ENCODE measurements at places on chromosomes 3 and 15. TPM values are rescaled to one million over a fixed set of nuclear protein-coding genes. Genes with fewer than 3 reads are reported as not detected.
A peak's percentile ranks its signal among the peaks of the same experiment; 100 is the strongest.

DNA sequence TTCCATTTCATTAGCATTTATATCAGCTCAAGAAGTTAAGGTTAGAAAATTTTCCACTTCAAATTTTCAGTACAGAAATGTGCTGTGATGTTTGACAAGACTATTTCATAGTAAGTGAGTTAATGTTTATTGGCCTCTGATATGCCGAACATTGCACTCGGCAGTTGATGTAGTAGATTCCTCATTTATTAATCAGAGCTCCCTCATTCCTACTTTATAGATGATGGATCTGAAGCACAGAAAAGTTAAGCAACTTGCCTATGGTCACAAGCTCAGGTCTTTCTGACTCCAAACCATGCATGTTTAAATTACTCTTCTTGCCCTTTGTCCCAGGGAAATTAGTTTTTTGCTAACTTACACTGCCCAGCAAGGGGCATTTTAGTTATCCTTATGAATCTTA lies 92.0 kb downstream of the ATG7 start:
- no peak for DNase-seq

- no peak for DNase-seq
These were observed at the start of gene SCG5 for GRCh38 chr15:32641517-32642059. SCG5 (plus strand) TSS chr15:32641710; CDS start chr15:32643593, 1,883 bp downstream.

GRCh38 chr3:14137445-14137844 lies 12.6 kb downstream of the TMEM43 start:
- no peak for DNase-seq

Gene HOMER2
- 27.3 TPM for total RNA-seq

Gene EEFSEC
- total RNA-seq, result 28.0 TPM

GRCh38 chr3:72652395-72652794 lies 195.8 kb downstream of the SHQ1 start:
- DNase-seq, result no peak

DNA sequence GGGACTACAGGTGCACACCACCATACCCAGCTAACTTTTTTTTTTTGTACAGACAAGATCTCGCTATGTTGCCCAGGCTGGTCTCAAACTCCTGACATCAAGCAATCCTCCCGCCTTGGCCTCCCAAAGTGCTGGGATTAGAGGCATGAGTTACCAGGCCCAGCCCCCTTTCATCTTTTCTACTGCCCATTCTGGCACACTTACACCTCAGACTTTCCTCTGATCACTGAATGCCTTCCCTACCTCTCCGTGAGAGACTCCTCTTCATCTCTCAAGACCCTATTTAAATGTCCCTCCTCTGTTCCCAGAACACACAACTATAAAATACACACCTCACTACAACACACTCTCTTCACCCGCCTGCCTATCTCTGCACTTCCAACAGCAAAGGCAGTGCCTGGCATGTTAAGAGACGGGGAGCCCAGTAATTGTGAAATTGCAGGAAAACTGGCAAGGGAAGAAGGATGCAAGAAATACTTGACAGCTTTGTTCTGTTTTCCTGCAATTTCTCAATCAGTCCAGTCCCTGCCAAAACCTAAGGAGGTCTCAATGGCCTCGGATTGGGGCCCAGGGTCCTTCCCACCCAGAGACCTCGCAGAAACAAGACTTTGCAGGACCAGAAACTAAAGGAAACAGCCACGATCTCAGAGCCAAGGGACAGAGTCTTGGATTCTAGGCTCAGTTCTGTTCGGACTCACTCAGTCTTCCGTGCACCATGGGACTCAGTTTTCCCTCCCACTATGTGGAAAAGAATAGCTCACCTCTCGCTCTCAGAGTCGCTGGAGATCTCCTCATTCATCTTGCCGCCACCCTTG lies 849 bp downstream of the RRP9 start:
- no peak for DNase-seq

- no peak for DNase-seq
These were observed 36.6 kb downstream of the OSTN start for GRCh38 chr3:191235331-191236314.

Gene A4GNT
- total RNA-seq, result not detected

DNA sequence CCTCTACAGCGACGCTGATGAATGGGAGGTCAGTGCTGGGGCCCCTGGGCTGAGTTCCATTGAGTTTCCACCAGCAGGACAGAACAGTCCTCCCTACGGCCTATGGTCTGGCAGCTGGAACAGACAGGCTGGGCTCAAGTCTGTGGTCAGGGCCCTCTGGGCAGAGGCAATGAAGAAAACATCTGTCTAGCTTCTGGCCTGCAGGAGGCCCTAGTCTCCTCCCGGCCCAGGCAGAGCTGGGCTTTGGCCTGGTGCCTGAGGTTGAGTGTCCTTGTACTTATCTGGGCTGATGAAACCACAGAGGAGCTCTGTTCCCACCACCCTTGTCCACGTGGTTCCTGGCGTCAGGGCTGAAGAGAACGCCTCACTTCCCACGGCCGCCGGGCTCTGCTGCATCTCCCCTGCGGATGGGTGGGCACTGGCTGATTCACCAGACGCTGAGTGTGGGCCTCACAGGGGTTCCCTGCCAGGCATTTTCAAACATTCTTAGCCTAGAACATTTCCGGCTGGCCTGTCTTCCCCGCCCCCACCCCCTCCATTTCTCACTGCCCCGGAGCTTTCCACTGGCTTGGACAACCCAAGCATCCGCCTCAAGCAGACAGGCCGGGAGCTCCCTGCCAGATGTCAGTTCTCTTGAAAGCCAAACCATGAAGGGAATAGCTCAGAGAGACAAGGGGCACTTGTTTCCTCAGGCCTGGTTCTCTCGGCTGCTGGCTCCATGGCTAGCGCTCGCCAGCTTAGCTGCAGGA lies 20.3 kb downstream of the PPCDC start:
- peak; percentile 96 for DNase-seq

DNA sequence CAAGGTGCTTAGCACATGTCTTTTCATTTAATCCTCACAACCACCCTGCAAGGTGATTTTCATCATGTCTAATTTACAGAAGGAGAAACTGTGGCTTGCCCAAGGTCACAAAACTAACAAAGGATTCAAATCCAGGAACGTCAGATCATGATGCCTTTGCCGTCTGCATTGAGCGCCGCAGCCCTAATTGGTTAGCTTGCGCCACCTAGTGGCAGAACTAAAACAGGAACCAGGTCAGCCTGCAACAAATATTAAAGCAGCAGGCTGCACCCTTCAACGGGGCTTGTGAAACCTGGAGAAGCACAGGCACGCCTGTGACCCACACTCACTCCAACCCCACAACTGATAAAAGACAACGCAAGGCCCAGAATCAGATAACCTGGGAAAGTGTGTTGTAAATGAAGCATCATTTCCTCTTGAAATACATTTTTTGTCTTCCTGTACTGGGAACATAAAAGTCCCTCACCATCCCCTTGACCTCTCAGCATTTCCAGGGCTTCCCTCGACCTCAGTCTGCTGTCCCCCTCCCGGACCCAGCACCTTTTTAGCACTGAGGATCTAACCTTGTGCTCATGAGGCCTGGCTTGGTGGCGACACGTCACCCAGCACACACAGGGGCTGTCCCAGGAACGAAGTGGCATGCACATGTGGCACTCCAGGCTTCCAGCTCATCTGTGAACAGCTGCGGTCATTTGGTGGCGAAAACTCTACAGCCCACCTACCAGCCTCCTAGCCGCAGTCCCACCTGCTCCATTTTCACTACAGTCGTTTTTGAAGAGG lies 17.3 kb downstream of the DPH3 start:
- DNase-seq, result peak; percentile 92

Gene TLR9
- 0.39 TPM for total RNA-seq

- no peak for DNase-seq
These were observed 34.4 kb upstream of the MYO5C start for GRCh38 chr15:52329987-52330386.

GRCh38 chr3:147813256-147813655 lies 404.1 kb downstream of the ZIC1 start:
- no peak for DNase-seq

GRCh38 chr3:6717026-6717943 lies 143.6 kb upstream of the GRM7 start:
- no peak for DNase-seq

- peak; percentile 55 for DNase-seq
These were observed at the start of gene SEMA7A for GRCh38 chr15:74433592-74434262. SEMA7A (minus strand) TSS chr15:74433958; CDS start chr15:74433918, 40 bp downstream.

GRCh38 chr3:4935347-4935746 lies 43.9 kb upstream of the BHLHE40 start:
- DNase-seq, result no peak

DNA sequence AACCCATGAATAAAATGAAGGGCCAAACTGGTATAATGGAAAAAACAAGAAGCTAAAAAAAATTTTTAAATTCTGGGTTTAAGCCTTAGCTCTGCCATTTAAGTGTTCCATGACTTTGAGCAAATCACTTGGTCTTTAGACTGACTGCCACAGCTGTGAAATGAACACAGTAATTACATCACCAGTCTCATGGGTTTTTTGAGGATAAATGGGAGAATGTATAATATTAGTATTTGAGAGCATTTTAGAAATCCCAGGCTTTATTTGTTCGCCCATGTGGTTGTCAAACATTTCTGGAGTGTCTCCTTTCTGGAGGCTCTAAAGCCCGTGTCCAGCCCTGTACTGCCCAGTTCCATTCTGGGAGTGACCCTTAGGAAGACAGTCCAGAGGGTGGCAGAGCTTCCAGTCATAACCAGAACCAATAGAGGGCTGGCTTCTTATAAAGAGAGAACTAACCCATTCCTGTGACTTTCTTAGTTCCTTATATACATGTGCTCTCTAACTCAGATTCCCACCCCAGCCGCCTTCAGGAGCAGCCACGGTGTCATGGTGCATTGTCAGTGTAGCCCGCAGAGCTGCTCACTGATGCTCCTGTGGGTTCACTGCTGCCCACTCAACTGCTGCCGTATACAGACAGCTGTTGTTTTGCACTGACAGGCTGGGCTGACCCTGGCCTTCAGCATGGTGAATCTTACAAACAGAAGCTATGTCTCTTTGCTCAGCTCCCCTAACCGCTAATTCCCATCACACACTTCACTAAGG lies 44.7 kb downstream of the BOC start:
- no peak for DNase-seq

DNA sequence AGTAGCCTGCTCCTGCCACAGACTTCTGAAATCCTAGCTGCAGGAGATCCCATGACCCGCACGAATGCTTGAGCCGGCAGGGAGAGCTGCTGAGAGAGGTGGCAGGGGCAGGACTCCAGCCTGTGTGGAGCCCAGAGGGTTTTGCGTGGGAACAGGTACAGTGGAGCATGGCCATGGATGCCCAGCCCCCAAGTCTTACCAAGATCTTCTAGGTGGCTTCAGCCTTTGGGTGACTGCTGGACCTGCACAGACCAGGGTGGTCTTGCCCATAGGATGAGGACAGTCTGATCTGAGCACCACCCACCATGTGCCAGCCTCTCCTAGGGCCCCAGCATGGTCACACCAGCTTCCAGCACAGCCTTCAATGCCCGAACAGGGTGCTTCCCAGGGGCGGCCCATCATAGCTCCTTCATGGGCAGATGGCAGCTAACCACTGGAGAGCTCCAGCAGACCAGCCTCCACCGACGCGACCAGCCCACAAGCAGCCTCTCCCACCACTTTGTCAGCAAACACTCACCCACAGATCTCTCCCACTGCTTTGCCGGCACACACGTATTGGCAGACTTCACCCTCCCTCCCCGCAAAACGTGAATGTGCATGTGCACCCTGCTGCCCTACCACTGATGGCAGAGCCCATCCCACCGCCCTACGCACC lies 56.0 kb downstream of the ADAMTS17 start:
- no peak for DNase-seq

DNA sequence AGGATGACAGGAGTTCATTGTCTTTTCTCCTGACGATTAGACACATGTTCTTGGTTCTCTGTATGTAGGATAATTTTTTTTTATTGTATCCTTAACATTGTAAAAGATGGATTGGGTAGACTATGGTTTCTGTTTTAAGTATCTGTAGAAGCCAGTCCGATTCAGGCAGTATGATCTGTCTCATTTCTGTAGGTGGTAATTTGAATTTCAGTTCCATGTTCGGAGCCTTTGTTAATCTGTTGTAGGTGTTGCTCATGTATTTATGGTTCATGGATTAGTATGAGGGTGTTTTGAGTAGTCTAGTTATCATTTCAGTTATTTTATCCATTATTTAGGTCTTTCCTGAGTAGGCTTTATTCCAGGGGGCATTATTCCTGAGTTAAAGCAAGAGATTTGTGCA lies 32.4 kb upstream of the MME start:
- DNase-seq, result no peak

- no peak for DNase-seq
These were observed 40.3 kb upstream of the FURIN start for GRCh38 chr15:90828111-90828510.

GRCh38 chr3:22887664-22888291 lies 315.3 kb upstream of the UBE2E2 start:
- no peak for DNase-seq

DNA sequence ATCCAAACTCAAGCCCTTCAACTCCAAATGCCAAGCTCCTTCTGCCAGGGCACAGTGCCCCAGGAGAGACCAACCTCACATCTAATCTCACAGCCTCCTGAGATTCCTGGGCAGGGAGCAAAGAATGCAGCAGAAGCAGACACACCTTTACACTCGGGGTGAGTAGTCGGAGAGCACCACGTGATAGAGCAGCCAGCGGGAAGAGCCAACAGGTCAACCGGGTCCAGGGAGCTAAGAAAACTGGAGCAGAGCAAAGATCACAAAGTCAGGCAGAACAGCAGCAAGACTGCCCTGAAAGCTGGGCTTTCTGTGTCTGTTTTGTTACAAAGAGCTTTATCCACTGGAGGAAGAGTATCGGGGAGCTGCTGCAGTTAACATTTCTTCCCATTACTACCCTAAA lies 4.2 kb downstream of the B3GALNT1 start:
- no peak for DNase-seq

Gene MED12L
- total RNA-seq, result 1.9 TPM

Gene POPDC2
- 2.2 TPM for total RNA-seq

DNA sequence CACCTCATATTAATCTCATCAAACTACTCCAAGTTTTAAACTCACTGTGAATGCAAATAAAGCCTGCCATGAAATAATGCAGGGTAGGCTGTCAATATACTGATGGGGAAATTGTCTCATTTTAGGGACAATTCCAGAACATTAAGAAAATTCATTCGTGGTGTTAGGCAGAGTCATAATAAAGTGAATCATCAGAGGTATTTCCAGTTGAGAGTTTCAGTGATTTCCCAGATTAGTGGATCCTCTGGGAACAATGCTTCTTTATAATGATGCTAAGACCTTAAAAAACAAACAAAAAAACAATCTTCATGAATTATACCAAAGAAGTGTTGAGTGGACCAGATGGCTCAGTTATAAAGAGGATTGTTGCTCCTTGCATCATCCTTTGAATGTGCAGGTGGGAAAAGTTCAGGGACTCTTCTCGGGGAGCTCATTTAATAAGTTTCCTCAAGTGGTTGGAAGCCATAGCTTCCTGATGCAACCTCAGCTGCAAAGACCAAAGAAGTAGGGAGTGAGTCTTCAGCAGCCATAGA lies 360.9 kb upstream of the TRIM42 start:
- no peak for DNase-seq

GRCh38 chr15:28178290-28178689 lies 79.2 kb upstream of the OCA2 start:
- DNase-seq, result no peak

- DNase-seq, result peak; percentile 63
These were observed 244.5 kb downstream of the CD47 start for GRCh38 chr3:107846279-107846852.

DNA sequence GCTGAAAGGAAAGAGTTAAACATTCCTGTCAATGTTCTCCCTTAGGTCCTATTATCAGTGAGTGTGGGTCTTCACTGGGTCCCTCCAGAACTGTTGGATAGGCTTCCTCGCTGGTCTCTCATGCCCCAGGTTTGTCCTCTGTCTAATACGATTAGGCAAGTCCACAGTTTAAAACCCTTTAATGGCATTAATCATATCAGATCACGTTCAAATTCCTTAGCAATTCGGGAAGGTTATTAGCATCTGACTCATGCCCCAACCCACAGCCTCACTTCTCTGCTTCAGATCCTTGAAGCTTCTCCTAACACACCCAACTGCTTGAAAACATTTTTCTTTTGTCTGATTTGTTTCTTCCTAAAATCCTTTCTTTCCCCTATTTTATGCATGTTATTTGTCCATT lies 224.3 kb upstream of the ATP10A start:
- no peak for DNase-seq

Data from tibial nerve (tissue), 4 donors.